ENCODE measurements at places on chromosomes 11 and 22.

- no peak for DNase-seq
Observed at GRCh38 chr11:76234416-76235232, 28.3 kb upstream of the WNT11 start.

DNA sequence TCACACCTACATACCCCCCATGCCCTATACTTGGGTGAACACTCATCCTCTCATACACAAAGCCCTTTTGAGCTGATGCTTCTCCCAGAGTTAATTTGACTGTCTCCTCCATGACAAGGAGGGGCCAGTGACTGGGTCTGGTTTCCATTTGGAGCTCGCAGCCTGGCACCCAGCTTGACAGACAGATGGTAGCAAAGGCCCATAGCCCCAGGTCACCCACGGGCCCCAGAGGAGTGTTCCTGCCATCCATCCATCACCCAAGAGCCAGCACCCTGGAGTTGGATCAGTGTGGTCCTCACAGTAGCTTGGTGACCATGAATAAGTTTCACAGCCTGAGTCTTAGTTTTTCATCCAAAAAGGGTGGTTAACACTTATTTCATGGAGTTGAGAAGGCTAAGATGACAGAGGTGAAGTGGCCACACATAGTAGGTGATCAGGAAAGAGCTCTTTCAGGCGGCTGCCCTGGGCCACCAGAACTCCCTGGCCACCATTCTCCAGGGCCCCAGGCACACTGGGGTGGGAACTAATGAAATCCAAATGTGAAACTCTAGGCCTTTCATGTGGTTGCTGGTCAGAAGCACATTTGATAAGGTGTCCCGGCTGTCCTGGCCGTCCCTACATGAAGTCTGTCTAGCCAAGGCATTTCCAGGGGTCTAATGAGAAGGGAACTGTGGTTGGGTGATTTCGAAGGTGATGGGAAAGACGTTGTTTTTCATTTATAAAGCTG is 42.4 kb downstream of the LIF start:
- no peak for DNase-seq

DNA sequence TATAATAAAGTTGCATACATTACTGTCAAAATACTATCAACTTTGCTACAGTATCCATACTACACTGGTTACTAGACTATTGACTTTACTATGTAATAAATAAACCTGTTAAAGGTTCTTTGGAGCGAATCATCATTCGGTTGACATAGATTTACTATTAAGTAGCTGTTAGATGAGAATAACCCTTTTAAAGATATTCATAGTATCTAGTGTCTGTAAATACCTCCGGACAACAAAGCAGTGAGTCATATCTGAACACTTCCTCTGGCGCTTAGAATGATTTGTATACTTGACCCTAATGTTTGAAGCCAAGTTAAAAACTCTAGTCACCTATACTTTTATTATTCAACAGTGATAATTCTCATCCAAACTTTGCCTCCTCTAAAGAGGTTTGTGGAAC is 84.7 kb downstream of the MSANTD4 start:
- no peak for DNase-seq

DNA sequence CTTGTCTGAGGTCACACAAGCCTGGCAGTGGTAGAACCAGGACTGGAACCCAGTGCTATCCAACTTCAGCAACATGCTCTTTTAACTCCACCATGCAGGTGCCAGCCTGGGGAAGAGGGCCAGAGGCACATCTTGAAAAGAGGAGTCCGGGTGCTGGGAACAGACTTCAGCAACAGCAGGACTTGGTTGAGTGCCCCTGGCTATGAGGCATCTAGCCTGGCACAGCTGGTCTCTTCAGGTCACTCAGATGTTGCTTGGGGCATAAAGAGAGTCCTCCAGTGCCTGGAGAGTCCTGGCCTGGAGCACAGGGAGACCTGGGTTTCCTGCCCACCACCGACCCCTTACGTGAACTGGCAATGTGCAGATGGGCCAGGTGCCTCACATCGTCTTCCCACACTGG is 5.1 kb upstream of the CLCF1 start:
- DNase-seq, result no peak

DNA sequence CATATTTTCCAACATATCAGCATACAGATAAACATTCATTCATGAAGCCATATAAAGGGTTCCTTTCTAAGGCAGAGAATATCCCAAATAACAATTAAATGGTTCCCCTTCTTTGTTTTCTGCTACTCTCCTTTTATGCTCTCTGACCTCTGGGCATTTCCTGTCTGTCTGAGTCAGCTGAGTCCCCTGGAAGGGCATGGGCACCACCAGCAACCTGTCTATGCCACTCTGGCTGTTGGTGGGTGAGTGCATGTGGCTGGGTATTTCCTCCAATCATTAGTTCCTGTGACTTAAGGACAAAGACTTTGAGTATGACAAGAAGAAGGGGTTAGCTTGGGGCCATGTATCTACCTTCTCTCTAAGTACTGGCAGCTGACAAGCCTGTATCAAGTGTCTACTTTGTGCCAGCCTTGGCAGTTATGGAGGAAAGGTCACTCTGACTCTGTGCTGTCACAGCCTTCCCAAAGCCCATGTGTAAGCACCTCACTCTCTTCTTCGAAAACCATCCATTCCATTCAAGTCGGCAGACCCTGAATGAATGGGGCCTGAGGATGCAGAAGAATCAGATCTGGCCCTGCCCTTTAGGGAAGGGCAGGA is 86.3 kb upstream of the PHOX2A start:
- DNase-seq, result no peak

GRCh38 chr11:129530154-129530895 is 154.7 kb downstream of the BARX2 start:
- DNase-seq, result no peak

GRCh38 chr11:120859552-120860295 is 164.2 kb upstream of the TBCEL start:
- DNase-seq, result no peak

- DNase-seq, result no peak
Observed at GRCh38 chr22:31935961-31936635, 8.2 kb upstream of the YWHAH start.

GRCh38 chr11:118883368-118884071 is at the start of gene CXCR5:
TSS of gene CXCR5 (plus strand) at chr11:118883892. CDS start at chr11:118883942, 50 bp downstream.
- peak; percentile 44 for DNase-seq

GRCh38 chr11:102920118-102920684 is 35.3 kb downstream of the MMP13 start:
- no peak for DNase-seq

GRCh38 chr11:114259551-114259983 is 36.6 kb upstream of the NNMT start:
- DNase-seq, result no peak

DNA sequence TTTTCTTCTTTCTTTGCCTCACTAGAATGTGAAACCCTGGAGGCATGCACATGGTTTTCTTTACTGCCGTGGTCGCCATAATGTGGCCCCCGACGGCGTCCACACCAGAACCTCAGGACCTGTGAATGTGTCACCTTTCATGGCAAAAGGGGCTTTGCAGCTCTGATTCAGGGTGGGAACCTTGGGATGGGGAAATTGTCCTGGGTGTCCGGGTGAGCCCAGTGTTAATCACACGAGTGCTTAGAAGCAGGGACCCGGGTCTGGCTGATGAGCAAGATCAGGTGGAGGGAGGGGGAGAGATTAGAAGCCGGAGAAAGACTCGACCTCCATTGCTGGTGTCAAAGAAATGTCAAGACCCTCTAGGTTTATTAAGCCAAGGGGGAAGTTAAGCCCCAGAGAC is 74.7 kb upstream of the SHISAL1 start:
- DNase-seq, result no peak

DNA sequence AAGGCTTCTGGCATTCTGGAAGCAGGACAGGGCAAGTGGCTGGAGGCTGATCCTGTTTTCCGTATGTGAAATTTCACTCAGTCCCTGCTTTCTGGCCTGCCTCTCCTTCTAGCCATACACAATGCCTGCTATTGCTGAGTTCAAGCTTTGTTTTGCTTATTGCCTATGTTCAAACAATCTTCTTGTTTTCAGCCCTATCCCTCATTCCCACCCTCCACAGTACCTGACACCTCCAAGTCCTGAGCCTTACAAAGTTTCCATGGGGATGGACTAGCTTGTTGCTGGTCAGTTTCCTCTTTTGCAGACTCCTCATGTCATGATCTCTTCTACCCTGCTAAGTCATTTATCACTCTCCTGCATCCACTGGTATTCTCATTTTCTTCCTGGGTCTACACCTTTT is 38.1 kb downstream of the FAM76B start:
- DNase-seq, result no peak

- DNase-seq, result no peak
Observed at GRCh38 chr22:33828302-33828701, 92.0 kb downstream of the LARGE1 start.

GRCh38 chr22:20260071-20260765 is 7.9 kb downstream of the RTN4R start:
- DNase-seq, result no peak

DNA sequence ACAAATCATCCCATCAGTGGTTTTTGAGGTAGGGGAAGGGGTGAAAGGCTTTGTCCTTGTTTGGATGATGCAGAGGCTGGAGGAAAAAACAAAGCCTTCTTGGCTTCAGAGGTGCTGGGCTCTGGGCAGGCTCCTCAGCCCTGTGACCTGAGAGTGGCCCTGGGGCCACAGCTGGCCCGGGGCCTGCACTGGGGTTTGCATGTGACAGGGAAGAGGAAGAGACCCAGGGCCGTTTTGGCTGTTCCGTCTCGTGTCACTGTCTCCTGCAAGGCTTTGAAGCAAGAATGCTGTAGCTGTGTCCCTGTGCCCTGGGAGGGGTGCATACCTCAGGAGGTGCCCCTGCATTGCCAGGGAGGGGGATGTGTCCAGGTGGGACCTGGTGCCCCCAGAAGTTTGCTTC is 12.6 kb downstream of the ARHGAP8 start:
- DNase-seq, result no peak

DNA sequence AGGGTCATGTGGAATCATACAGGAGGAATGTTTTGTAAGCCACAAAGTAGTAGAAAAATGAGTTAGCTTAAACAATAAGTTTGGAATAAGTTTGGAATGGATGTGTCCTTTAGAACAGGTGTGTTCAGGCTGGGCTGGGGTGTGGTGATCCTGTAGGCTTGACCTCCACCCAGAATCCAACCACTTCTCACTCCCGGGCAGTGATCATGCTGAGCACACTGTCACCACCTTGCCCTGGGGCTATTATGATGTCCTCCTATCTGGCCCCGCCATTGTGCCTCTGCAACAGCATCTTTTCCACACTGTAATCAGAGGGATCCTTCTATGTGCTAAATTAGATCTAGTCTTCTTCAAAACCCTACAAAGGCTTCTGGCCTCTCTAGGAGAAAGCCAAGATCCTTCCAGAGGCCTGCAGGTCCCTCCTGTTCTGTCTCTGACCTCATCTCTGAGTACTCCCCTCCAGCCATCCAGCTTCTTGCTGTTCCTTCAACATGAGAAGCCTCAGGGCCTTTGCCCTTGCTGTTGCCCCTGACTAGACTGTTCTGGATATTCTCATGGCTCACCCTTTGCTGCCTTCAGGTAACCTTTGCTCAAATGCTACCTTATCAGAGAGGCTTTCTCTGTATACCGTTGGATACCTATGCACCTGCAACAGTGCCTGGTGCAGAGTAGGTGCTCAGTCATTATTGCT is 18.8 kb upstream of the ACCSL start:
- DNase-seq, result no peak

GRCh38 chr11:62383822-62384221 is 35.0 kb upstream of the SCGB1A1 start:
- no peak for DNase-seq

DNA sequence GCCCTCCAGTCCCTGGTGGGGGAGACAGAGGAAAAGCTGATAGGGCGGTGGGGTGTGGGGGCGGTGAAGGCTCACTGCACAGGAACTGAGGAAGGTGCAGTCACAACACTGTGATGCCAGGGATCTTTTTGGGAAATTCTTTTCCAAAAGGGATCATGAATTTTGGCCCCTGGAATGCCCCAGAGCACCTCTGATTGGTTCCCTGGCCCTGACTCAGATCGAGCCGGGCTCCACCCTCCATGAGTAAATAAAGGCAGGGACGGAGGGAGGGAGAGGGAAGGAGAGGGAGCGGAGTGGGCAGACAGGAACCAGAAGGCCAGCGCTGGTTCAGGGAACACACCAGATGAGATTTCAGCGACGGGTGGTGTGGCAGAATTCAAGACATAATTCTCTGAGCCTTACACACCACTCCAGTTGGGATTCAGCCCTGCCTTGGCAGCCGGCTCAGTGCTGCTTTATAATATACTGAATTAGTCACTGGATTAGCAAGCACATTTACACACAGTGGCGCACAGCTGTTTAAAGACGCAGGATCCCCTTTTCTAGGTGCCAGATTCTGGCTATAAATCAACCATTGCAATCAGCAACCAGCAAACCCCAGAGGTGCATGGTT is 80.3 kb downstream of the ETS1 start:
- DNase-seq, result no peak

GRCh38 chr22:46025973-46026898 is 49.3 kb upstream of the WNT7B start:
- no peak for DNase-seq

DNA sequence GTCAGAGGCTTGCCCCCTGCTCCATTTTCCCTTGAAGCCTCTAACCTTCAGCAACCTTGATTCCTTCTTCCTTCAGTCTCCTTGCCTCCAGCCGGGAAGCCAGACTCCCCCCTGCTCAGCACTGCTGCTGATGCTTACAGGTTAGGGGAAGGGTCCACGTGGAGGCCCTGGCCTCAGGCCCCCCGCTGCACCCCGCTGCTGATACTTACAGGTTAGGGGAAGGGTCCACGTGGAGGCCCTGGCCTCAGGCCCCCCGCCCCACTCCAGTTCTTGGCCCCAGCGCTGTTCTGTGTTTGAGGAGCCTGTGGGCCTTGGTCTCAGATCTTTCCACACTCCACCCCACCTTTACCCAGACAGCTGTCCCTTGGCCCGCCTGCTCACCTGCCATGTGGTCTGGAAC is 25.6 kb upstream of the PKNOX2 start:
- no peak for DNase-seq

GRCh38 chr22:45262195-45262930 is 21.7 kb upstream of the KIAA0930 start:
- DNase-seq, result no peak

- no peak for DNase-seq
Observed at GRCh38 chr22:39514373-39514973, 5.9 kb upstream of the ATF4 start.

DNA sequence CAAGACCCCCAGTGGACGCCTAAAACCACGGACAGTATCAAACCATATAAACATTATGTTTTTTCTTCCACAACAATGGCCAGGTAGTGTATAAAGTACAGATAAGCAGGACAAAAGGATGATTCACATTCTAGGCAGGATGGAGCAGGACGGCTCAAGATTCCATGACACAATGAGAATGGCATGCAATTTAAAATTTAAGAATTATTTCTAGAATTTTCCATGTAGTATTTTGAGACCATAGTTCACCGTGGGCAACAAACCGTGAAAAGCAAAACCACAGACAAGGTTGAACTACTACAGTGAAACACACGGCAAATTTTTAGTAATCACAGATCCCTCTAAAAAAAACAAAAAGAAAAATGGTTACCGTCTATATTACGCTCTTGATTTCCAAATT is 7.5 kb downstream of the NARS2 start:
- DNase-seq, result no peak

- no peak for DNase-seq
Observed at GRCh38 chr11:130204703-130205095, 45.1 kb downstream of the ST14 start.

GRCh38 chr22:33605221-33605620 is 315.1 kb downstream of the LARGE1 start:
- no peak for DNase-seq

All from central memory CD4-positive, alpha-beta T cell (primary cell).